ENCODE measurements at places on chromosomes 13 and 19.

DNA sequence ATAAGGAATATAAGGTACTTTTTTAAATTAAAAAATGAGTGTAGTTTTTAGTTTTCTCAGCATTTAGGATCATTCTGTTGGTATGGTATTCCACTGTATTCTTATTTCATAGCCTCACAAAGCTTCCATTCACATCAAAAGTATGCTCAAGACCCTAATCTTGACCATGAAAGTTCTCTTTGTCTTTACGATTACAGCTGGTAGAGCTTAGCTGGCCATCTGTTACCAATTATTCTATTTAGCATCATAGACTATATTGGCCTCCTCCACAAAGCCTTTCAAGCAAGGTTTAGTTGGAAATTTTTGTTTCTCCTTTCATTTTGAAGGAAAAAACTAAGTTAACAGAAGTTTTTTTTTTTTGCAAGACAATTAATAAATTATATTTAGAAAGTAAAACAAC is 245.1 kb downstream of the KCTD12 start:
- no peak for DNase-seq

DNA sequence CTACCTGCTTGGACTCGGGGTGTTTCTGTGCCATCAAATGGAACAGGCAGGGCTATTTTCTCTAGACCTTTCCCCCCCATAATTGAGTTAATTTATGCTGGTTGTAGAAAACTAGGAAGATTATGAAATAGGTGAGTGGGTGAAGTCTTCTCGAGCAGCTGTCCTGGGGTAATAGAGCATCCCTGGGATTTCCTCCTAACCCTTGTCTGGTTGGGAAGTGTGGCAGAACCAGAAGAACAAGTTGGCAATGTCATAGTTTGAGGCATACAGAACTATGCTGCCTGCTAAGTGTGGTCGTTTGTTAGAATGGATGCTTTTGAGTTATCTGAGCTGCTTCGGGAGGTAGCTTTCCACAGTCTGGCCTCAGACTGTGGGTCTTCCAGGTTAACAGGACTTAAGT is 3.7 kb downstream of the GATAD2A start:
- no peak for DNase-seq

DNA sequence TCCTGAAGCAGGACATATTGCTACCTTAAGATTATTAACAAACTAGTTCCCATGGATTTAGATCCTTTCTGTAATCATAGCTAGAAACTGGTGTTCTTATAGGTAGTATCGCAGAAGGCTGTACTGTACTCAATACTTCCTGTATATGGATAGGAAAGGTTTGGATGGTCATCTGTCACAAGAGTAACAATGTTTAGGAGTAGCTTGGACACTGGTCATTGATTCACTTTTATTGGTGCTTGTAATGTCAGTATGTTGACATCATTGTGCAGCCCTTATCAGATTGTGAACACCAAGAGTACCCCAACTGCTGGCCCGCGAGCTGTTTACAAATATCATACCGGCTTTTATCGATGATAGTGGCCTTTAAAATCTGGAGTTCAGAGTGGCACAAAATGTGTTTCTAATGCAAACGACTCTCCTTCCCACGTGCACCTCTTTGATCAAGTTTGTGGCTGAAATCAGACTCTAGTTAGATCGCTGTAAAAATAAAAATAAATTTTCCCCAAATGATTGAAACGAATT is 605 bp upstream of the CDK8 start:
- DNase-seq = no peak

DNA sequence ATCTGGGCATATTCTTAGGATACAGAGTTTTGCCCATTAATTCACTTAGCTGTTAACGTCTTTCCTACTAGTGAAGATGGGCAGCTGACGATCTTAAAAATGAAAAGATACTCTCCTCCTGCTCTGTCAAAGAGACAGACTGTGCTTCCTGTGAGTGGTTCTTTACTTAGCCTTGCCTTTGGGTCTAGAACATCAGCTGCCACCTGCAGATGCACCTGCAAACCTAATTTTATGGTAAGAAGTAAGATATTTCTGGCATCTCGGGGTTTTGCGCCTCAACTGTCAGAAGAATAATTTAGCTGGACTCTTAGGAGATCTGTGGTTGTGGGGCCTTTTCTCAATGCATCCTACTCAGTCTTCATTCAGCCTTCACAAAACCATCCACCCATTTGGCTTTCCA is 36.2 kb downstream of the TRPC4 start:
- DNase-seq = no peak

DNA sequence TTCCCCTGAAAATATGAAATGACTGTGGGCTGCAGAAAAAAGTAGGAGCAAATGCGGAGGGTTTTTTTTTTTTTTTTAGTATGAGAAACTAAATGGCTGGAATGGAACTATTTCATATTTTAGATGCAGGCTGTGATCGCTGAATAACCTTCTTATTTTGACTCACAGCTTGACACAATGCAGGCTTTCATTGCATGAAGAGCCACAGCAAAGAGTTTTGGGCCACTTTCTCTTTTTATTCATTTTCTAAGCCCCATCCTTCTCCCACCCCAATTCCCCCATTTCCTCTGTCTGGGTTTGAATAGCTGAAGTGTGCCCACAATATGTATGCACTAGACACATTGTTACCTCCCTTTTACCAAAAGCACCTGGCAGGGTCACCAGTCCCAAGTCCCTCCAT is 125.9 kb downstream of the COG6 start:
- DNase-seq = no peak

DNA sequence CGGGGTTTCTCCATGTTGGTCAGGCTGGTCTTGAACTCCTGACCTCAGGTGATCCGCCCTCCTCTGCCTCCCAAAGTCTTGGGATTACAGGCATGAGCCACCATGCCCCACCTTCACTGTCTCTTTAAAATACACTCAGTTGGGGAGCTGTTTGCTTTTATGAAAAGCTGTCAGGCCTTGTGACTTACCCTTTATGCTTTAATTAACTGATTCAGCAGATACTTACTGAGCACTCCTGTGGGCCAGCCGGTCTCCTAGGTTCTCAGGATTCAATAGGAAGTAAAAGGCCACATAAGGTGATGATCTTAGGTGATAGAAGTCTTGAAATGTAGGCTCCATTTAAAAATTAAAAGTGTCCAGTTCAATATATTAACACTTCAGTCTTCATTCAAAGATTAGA is 7.5 kb downstream of the UBAC2 start:
- DNase-seq = no peak

GRCh38 chr13:51524312-51524711 is 60.0 kb upstream of the WDFY2 start:
- DNase-seq = no peak
